ENCODE measurements at places on chromosomes 12 and 14.

- no peak for DNase-seq
These were observed 198.9 kb downstream of the RBM19 start for GRCh38 chr12:113766879-113767878.

DNA sequence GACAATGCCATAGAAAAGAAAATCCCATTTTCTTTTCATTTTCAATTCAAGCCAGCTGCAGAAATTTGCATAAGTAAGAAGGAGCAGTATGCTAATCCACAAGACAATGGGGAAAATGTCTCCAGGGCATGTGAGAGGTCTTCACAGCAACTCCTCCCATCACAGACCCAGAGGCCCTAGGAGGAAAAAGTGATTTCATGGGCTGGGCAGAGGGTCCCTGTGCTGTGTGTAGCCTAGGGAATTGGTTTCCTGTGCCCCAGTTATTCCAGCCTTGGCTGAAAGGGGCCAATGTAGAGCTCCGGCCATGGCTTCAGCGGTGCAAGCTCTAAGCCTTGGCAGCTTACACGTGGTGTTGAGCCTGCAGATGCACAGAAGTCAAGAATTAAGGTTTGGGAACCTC lies 211.4 kb downstream of the CCDC59 start:
- no peak for DNase-seq

DNA sequence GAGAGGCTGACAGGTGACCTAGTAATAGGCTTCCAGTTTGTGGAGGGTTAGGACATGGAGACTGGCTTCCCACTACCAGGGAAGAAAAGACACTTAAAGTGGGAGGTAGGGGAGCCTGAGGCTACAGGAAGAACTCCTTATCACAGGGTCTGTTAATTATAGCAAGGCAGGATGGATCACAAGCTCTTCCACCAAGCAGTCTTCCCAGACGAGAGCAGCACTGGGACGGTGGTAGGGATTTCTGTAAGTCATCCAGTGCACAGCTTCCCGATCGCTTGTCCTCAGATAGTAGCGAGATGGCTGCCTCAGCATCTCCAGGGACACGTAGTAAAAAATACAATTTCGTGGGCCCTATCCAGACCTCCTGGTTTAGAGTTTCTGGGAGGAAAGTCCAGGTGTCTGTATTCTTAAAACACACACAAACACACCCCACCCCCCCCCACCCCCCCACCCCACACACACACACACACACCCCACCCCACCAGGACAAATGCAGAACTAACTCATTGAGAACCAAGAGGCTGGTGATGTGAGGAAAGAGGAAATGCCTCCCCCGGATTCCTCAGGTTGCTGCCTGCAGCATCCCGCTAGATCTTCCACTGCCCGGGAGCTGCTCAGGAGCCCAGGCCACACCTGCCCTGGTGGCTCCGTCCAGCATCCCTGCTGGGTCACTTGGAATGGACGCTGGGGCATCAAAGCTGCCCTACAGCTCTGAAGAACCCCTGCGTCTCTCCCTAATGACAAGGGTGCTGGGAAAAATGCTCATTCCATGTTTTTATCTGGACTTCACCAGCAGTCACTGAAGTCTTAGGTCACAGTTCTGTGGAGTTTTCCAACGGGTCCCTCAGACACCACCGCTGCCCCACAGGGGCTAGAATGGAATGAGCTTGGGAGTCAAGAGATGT lies 307.2 kb downstream of the CACNA1C start:
- DNase-seq, result no peak

DNA sequence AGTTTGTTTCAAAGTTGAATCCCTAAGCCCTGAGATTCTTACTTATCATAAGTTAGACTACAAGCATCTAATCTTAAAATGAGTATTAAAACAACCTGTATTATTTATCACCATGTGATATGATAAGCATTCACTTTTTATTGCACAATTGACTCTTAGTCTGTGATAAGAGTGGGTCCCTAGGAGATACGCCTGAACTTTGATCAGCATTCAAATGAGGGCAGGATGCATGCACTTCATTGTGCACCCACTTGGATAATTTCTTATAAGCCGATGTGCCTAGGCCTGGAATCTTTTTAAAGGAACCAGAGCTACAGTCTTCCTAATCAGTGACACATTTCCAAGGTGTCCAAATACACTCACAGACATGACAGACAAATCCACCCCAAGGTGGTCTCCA lies 31.4 kb upstream of the SPTLC2 start:
- DNase-seq, result no peak

GRCh38 chr14:72495668-72496067 lies 398.2 kb downstream of the DPF3 start:
- no peak for DNase-seq

Measured in activated CD8-positive, alpha-beta memory T cell treated with anti-CD3 and anti-CD28 coated beads for 1 hour (primary cell).